ENCODE measurements at places on chromosomes 12 and 14.
A peak's percentile ranks its signal among the peaks of the same experiment; 100 is the strongest.

GRCh38 chr12:112740387-112740934, 51.1 kb upstream of the RPH3A start:
- no peak for DNase-seq

GRCh38 chr14:22646570-22647254, 2.6 kb upstream of the OR6J1 start:
- peak; percentile 91 for DNase-seq

DNA sequence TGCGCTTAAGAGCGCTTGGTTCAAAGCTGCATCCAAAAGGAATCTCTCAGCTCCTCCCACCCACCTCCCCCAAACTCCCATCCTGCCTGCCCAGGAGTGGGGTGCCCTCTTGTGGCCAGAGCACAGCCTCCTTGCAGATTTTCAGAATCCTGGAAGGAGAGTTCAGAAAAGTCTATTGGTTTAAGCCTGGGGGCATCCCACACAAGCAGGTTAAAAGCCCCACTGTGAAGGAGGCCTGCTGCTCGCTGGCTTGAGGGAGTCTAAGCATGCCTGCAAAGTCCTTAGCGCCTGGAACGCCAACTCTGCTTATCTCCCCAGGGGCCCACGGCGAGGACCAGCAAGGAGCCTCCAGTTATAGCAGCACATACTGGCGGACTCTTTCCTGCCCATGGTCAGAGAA, 297.1 kb downstream of the KSR2 start:
- peak; percentile 59 for DNase-seq

- DNase-seq: no peak
Observed at GRCh38 chr12:102120886-102121285, 903 bp downstream of the PARPBP start.

DNA sequence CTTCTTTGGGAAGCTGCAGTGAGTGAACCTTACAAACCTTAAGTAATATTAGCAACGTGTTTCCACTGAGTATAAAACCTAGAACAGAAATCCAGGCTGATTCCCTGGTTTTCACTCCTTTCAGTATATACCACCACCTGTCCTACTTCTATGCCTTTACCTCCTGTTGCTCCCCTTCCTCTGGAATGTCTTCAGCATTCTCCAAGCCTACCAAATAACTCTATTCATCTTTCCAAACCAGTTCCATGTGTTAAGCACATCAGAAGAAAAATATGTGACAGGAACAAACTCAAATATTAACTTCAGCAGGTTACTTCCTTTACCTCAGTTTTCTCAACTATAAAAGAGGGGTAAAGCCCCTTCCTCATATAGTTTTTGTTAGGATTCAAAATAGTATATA, 39.8 kb downstream of the LIMA1 start:
- no peak for DNase-seq

GRCh38 chr12:54005853-54006558, 2.8 kb upstream of the HOXC8 start:
- peak; percentile 75 for DNase-seq

- no peak for DNase-seq
Observed at GRCh38 chr14:67764496-67764895, 51.9 kb downstream of the ZFYVE26 start.

DNA sequence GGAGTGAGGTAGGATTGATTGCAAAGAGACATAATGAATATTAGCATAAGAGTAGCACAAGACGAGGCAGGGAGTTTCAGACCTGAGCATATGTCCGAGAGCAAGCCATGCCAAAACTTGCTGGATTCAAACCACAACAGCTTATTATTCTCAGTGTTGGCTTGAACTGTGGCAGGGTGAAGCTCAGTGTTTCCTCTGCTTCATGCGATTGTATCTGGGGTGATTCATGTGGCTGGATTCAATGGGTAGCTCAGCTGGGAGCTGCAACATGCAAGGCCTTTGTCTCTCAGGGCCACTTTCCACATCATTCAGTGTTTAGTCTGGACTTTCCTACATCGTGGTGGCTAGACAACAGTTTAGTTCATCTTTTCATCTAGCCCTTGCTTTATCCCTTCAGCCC, 22.1 kb upstream of the E2F7 start:
- peak; percentile 66 for DNase-seq

GRCh38 chr14:69816216-69816615, 19.2 kb upstream of the SLC10A1 start:
- DNase-seq: no peak

DNA sequence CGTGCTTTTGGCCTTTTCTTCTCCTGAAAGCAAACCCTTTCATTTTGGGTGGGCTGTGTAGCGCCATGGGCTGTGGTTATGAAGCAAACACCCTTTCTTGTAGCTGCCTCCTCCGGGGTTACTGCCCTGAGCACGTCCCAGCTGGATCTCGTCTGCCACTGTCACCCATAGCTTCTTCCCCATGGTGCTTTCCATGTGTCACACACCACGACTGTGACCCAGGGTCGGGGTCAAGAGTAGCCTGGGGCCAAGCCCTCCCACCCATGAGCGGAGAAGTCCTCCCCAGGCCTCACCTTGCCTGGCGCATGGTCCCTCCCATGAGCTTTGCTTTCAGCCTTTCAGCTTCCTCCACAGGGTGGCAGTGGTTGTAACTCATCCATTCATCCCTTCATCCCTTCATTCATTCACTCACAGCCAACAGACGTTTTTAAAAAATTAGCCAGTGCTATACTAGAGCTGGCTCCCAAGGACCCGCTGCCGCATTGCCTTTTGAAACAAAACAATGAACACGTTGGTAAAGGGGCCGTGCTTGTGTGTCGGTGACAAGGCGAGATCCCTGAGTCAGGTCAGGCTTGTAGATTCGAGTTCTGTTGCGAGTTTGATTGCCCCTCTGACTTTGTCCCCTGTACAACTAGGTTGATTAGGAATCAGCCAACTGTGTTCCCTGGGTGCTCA, 29.5 kb downstream of the MEG3 start:
- DNase-seq: no peak

- peak; percentile 10 for DNase-seq
Observed at GRCh38 chr12:27333403-27334009, 870 bp downstream of the BMAL2 start.

DNA sequence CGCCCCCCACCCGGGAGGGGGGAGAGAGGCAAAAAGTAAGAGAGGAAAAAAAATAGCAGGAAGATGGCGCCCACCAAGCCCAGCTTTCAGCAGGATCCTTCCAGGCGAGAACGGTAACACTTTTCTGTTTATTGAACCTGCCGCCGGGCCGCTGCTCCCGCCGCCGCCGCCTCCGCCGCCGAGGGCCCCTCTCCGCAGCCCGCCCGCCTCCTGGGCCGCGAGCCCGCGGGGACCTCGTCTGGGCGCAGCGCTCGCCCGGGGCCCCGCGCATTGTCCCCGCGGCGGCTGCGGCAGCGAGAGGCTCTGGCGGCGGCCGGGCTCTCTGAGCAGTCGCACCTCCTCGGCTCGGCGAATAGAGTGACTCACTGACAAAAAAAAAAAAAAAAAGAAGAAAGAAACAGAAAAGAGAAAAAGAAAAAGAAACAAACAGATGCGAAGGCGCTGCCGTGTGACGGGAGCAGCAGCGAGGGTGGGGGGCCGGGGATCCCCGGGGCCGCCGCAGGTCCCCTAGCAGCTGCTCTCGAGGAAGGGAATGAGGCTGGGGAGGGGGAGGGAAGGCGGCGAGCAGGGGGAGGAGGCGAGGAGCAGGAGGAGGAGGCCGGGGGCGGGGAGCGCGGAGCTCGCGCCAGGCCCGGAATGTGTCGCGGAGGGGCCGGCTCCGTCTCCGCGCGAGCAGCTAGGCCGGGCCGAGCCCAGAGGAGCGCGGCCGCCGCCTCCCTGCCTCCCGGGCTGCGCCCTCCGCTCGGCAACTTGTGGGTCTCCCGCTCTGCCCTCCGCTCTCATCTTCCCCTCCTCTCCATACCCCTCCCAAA, 781 bp downstream of the NPAS3 start:
- DNase-seq: peak; percentile 82

DNA sequence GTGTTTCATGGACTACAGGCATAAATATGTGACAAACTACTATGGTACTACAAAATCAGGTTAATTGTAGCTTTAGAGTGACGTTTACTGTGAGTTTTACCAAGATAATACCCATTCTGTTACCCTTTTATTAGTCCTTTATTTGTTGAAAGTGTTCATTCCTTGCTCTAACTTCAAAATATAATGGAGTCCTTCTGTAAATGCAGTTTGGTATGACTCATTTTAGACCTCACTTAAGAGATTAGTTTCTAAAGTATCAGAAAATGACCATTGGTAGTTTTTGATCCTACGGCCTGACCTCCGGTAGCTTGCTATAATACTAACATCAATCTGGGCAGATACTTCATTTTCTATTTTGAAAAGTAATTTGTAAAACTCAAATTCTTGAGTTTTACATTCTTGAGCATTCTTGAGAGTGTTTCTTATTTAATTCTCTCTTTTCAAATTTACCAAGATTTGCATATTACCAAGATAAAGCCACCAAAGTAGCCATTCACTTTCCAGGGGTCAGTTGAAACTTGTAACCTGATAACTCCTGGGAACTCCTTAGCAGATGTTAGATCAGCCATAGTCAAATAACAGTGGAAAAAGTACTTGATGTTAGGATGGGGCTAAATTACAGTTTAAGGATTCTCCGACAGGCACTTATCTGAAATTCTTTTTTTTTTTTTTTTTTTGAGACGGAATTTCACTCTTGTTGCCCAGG, 4.2 kb downstream of the HSPA2 start:
- DNase-seq: no peak

DNA sequence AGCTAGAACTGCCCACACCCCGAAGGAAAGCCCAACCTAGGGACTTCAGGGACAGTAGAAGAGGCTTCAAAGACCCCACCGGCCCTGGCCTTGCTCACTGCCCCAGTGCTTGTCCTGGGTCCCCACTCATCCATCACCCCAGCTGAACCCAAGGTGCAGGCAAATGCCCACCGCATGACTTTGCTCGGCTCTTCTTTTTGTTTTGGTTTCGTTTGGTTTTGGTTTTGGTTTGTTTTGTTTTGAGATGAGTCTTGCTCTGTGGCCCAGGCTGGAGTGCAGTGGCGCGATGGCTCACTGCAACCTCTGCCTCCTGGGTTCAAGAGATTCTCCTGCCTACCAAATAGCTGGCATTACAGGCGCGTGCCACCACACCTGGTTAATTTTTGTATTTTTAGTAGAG, 9.0 kb downstream of the CCDC85C start:
- DNase-seq: no peak

GRCh38 chr12:108381787-108382436, 42.8 kb upstream of the CMKLR1 start:
- peak; percentile 39 for DNase-seq

DNA sequence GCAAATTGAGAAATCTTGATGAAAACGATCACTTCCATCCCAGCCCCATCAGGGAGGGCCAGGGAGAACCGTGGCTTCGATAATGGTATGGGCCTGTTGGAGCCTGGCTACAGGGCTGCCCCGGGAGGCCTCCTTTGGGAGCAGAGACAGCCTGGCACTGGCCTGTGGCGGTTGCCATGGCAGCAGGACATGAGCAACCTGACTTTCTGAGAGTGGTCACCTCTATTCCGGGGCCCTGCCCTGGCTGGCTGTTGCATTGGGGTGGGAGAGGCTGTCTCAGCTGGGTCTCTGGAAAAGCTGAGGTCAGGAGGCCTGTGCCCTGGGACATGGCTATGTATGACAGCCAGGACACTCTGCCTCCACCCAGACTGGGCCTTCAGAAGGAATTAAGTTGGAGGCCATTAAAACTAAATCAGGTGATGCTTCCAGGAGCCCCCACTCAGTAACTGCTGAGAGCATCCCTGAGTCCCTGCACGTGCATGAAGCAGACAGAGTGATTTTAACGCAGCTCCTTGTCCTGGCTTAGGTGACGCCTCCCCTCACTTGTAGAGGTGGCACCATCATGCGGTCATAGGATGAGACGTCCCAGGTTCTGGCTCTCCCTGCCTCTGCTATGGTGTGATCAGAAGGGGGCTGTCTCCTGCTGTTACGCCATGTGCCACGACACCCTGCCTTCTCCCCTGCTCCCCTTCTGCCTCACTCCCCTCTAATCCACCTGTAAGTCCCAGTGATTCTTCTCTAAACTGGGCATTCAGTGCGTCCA, 126.3 kb downstream of the SLC25A47 start:
- DNase-seq: no peak

DNA sequence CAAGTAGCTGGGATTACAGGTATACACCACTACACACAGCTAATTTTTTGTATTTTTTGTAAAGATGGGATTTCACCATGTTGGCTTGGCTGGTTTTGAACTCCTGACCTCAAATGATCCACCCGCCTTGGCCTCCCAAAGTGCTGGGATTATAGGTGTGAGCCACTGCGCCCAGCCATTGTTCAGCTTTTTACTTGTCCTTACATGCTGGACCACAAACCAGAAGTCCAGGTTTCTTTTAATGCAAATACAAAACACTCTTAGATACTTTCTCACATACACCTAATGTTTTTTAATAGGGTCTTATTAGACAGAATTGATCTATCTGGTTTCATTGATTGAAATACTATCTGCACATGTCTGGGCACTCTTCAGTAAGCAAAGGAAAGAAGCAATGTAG, 40.5 kb downstream of the BTG1 start:
- no peak for DNase-seq

DNA sequence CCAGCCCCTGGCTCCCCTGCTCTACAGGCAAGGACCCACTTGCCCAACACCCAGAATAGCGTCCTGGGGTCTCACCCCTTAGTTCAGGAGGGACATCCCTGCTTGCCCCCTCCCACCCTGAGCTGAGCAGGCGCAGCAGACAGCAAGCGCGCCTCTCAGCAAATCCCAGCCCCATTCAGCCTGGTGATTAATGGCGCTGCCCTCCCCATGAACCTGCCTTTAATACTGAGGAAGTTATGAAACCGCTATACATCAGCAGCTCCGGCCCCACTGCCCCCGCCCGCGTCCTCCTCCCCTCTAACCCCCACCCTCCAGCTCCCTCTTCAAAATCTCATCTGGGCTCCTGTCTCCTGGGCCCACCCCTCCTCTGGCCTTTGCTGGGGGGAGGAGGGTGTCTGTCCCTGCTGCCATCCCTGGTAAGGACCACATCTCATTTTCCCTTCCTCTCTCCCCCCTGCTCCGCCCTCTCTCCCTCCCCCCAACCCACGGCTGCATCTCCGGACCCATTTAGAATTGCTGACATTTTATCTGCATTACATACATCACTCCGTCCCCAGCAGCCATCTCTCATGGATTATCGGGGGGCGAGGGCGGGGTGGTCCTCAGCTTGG, 7.1 kb upstream of the SMUG1 start:
- DNase-seq: peak; percentile 56

- no peak for DNase-seq
Observed at GRCh38 chr14:62711351-62712023, 333.8 kb downstream of the KCNH5 start.

DNA sequence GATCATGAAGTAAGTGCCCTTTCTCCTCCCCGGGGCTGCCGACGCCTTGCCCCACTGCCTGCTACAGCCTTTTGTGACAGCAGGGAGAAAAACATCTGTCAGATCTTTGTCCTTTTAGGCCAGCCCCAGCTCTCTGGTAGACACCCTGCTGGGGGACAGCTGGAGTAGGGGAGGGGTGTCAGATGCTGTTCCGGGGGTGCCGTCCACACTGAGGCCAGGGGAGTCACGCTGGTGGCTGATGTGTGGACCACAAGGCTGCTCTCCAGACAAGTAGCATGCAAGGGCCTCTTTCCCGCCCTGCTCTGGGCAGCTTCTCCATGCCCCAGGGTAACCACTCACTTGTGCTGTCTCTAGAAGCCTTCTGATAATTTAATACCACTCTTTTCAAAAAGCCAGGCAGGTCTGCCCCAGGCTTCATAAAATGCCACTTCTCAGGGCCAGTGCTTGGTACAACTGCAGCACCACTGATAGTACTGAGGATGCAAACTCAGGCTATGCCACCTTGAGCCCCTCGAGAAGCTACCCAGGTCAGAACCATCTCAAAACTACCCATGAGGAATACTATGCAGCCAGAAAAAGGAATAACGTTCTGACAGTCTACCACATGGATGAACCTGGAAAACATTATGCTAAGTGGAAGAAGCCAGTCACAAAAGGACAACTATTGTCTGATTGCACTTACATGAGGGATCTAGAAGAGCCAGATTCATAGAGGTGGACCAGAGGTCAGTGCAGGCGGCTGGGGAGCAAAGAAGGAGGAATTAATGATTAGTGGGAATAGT, 66.0 kb upstream of the RIN3 start:
- no peak for DNase-seq
